ENCODE measurements at places on chromosomes 4 and X.

GRCh38 chr4:38775326-38775725 is 7.5 kb downstream of the TLR10 start:
- no peak for DNase-seq

DNA sequence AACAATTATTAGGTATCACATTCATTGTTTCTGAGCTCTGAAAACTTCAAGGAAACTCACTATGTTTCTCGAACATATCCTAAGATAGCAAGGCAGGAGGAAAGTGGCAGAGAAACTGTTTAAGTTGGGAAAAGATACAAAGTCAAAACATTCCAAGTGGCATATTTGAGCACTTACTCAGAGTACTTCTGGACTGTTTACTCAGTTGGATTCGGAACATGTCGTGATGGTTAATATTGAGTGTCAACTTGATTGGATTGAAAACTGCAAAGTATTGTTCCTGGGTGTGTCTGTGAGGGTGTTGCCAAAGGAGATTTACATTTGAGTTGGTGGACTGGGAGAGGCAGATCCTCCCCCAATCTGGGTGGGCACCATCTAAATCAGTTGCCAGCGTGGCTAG is 298.3 kb downstream of the IL1RAPL2 start:
- DNase-seq = no peak

DNA sequence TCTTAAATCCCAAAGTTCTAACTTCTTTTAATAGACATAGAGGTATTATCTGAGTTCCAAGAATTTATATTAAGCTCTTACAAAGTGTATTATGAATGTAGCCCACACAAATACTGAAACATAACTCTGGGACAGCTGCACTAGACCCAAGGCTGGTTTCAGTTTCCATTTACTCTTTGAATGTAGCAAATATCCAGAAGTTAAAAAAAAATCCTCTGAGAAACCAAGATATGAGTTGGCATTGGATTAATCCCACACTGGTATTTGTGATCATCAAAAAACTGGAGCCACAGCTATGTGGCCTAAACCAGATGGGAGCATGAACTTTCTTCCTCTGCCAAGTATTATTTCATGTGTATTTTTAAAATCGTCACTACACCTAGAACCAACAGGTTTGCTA is 23.6 kb upstream of the SMPX start:
- DNase-seq = no peak

- no peak for DNase-seq
Observed at GRCh38 chr4:10704430-10704810, 19.9 kb upstream of the CLNK start.

Measured in activated CD4-positive, alpha-beta T cell treated with anti-CD3 and anti-CD28 coated beads for 24 hours (primary cell).